ENCODE measurements at places on chromosomes 2 and 18.

- no peak for DNase-seq
These were observed 151.1 kb downstream of the SH3BP4 start for GRCh38 chr2:235102896-235103295.

- DNase-seq = no peak
These were observed 15.1 kb upstream of the FAM228A start for GRCh38 chr2:24159708-24160107.

DNA sequence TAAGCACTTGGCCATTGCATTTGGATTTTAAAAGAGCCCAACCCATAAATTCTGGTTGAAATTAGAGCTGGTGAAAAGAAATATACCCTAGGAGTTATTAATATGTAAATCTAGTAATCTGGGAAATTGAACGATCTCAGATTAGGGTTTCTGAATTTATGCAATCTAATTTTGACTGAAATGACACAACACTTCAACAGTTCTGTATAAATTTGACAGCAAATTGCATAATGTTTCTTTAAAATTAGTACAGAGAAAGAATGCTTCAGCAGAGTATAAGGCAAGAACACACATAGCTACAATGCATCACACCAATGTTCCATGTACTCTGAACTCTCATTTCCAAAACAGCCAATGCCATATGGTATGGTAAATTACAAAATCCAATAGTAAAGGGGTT is 201.5 kb upstream of the ITGA4 start:
- peak; percentile 47 for DNase-seq

DNA sequence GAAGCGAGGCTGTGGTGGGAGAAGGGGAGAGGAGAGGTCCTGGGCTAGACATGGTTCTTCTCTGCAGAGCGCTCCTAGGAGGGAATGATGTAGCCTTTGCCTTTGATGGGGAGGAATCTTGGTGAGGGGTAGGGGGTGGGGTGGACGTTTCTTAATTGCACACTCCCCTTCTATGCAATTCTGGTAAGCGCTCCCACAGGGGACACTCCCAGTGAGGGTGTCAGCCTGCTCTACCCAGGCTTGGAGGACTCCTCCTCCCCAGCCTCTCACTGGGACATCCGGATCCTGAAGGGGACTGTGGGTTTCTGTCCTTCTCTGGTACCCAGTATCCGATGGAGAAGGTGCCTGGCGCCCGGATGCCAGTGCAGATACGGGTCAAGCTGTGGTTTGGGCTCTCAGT is 114.3 kb downstream of the DYSF start:
- no peak for DNase-seq

DNA sequence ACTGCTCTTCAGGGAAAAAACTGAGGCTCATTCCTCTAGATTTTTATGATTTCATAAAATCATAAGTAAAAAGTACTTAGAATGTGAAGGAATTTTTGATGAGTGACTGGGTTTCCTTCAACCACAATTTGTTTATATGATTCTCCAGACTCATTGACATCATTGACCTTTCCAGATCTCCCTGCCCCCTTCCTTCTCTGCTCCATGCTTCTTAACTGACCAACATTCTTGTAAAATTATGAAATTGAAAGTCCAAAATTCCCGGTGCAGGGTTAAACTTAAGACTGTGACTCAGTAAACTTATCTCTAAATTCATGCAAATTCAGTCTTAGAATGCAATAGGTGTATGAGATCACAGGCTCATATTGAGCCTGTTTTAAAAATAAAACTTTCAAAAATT is 648.9 kb downstream of the TDRD15 start:
- no peak for DNase-seq

- DNase-seq = no peak
These were observed 54.9 kb upstream of the CRIM1 start for GRCh38 chr2:36300697-36301096.

GRCh38 chr18:49094136-49094535 is 143.4 kb upstream of the SMAD7 start:
- DNase-seq = no peak

DNA sequence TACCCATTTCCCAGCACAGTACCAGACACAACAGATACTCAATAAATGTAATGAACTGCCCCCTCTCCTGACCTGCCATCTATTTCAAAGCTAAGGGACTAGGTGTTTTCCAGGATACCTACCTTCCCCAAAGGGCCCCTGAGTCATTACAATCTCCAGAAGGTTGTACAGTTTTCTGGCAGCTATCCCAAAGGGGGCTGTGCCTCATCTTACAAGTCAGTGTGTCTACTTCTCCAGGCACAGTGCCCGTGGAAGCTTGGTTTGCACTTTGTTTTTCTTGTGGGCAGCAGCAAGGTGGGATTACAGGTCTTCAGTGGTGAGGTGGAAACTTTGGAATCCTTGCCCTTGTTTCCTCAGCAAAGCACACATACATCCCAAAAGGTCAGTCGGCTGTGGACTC is 62.8 kb upstream of the CYP26B1 start:
- DNase-seq = no peak

DNA sequence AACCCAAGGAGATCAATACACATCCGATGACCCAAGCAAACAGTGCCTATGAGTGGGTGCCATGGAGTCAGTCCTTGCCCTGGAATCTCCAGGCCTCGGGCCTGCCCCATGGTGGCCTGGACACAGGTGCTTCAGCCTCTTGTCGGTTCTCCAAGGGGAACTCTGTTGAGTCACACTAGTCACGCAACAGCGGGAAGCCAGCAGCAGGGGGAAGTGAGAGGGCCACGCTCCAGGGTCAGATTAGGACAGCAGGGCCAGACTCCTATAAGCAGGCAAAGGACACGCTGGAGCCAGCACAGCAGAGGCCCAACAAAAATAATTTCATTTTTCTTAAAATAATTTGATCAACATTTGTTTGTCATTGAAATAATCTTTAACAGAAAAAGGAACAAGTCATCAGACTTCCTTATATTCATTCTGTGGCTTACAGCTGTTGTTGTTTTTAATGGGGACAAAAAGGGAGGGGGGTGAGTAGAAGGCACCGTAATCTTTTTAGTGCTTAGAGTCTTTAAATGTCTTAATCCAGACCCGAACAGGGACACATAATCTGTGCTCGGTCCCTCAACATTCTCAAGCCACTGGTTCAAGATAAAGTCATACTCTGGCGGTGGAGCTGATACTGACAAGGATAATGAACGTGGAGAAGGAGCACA is 16.4 kb upstream of the ARMC9 start:
- DNase-seq = peak; percentile 49

DNA sequence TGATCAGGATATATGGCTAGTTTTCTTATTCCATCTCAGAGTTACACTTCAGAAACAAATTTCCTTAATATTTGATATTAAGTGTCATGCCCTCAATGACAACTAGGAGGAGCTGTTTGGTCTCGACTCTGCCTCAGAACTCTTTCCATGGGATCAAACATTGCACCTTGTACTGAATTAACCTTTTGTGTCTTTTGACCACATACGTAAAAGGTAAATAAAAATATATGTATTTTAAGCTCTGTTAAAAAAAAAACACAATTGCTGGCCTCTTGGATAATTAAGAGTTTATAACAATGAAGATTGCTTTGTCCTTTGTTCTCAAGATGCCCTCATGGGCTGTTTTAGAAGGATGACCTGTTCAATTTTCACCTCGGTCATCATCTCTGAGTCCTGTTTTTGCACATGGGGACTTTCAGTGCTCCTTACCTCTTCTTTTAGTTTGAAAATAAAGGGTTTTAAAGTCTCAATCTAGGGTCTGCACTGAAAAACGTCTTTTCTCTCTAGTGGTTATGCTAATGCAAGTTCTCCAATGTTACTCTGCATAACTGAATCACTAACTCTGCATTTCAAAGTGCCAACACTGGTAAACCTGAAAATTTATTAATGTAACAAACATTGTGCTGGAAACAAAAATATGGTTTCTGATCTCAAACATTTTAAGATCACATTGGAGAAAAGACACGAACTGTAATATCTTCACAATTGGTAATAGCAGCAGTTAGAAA is 18.8 kb upstream of the FN1 start:
- peak; percentile 60 for DNase-seq

DNA sequence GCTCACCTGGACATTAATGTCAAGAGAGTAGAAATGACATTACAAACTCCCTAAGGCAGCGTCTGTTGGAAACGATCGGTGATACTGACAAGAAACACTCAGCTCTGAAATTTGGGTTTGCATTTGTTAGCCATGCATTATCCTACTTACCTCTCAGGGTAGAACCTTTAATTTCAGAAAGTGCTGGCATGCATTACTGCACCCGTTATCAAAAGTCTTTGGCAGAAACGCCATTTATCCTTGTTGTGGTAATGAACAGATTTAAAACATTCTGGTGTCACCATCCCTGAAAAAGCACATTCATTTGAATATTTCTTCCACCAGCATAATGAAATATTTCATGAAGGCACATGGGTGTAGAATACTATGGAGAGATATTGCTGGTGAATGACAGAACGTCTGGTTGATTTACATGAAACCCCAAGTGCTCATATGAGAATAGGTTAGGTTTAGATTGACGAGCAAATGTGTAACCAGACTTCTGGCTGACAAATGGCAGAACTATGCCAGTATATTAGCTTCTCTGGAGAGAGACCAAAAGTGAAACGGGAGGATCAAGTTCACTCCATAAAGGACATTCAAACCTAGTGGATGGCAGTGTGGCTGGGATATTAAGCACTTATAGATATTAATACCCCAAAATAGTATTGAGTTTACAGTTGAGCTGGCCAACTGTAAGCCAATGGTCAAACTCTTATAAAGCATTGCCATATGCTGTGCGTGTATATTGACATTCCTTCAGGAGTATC is 53.5 kb upstream of the ITGB6 start:
- no peak for DNase-seq

GRCh38 chr2:45259138-45259537 is 249.9 kb upstream of the SIX2 start:
- DNase-seq = no peak

DNA sequence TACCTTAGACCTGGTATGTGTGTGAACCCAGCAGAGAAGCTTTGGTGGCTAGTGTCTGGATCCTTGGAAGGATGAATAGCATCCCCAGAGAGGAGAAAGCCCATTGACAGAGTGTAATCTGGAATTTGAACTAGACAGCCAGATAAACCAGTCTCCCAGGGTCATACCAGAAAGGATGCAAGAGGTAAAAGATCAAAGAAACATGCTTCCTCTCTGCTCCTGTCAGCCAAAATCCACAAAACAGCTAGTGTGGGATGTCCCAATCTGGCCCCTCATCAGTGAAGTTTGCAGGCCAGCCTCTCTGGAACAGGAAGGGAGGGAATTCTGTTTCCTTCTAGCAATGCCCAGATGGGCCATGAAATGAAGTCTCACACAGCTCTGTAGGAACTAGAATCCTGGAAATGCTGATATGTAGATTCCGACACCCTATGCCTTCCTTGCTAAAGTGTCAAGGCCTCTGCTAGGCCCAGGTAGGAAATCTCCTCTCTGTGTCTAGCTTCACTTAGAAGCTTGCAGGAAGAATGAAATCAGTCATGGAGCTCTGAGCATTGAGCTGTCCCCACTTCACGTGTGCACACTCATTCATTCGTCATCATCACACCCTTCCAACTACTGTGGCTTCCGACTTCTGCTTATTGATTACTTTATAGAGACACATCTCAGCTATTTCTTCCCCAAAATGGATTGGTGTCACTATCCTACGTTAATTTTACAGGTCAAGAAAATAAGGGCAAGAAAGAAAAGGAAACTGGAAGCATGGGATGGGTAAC is 38.0 kb downstream of the EVA1A start:
- no peak for DNase-seq

- DNase-seq = no peak
These were observed 26.3 kb downstream of the PAX3 start for GRCh38 chr2:222272446-222273015.

DNA sequence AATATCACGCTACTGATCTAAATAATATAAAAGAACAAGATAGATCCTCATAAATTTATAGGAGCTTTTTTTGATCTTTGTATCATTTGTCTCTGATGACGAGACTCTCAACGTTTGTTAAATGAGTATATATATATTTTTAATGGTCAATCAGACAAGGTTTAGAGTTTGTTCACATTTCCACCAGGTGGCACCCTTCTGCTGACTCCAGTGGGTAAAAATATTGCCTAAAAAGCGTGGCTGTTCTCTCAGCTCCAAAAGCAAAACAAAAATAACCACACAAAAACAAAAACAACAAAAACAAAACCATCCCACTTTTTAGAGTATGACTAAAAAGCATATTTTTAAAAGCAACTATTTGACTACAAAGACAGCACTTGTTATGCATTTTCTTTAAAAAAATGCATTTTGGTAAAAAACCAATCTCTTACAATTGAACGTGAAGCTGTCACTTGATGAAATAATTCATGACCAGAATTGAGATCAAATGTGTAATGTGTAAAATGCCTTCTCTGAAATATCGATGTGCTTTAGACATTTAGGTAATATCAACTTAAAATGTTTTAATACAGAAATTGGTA is 723.2 kb downstream of the DPP10 start:
- DNase-seq = peak; percentile 63

- DNase-seq = no peak
These were observed 341.6 kb upstream of the LRP1B start for GRCh38 chr2:142472382-142472781.

DNA sequence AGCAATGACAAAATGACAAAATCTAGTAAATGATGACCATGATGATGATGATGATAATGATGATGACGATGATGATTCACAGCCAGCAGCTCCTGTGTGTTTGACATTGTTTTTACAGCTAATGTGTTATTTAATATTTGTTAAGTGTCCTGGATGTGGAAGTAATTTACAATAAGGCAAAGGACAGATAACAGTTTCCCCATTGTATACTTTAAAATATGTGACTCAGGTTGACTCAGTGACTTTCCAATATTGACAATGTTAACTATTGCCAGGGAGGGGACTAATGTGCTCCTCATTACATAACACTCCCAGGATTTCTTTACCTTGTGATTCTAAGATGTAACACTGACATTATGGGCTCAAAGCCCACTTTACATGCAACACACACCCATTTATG is 602.2 kb downstream of the FBXO15 start:
- no peak for DNase-seq

DNA sequence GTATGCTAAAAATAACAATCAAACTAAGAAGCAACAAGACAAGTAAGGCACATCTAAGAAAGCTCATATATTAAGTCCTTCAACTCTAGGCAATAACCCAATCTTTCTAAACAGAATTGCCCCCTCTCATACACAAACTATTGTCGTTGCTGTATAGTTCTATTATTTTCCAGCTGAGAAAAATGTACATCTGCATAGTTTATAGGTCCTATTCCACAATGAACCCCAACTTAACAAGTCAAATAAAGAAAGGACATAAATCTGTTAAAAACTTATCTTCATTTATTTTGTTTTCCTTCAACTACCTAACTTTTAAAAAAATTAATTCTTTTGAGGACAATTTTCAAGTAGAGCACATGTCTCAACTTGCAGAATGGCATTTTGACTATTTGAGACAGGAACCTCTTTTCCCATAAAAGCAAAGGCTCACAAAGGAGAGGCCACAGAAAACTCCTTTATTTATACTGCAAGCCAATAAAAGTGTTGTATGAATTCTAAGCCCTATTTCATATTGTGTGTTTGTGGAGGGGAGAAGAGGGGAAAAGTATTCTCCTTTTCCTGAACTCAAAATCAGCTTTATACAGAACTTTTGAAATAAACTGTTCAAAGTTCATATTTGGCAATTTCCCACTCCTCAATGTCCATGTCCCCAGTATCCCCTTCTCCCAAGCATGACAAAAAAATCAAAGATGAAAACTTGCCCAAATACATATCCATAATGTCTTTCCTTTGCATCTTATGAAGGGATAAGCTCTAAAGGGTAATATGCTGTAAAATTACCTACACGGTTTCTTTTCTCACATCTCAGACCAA is 37.4 kb downstream of the RTN4 start:
- no peak for DNase-seq

- no peak for DNase-seq
These were observed 65.8 kb downstream of the UGGT1 start for GRCh38 chr2:128156812-128157211.

Measured in hematopoietic multipotent progenitor cell treated with erythropoietin and hydrocortisone succinate and interleukin-3 and kit ligand, for 6 days (in vitro differentiated cells).